Activated CD4-positive, alpha-beta T cell treated with anti-CD3 and anti-CD28 coated beads, Interleukin-2, amount 50 U/mL, for 24 hours (primary cell): ENCODE measurements at places on chromosomes 5 and 9.

DNA sequence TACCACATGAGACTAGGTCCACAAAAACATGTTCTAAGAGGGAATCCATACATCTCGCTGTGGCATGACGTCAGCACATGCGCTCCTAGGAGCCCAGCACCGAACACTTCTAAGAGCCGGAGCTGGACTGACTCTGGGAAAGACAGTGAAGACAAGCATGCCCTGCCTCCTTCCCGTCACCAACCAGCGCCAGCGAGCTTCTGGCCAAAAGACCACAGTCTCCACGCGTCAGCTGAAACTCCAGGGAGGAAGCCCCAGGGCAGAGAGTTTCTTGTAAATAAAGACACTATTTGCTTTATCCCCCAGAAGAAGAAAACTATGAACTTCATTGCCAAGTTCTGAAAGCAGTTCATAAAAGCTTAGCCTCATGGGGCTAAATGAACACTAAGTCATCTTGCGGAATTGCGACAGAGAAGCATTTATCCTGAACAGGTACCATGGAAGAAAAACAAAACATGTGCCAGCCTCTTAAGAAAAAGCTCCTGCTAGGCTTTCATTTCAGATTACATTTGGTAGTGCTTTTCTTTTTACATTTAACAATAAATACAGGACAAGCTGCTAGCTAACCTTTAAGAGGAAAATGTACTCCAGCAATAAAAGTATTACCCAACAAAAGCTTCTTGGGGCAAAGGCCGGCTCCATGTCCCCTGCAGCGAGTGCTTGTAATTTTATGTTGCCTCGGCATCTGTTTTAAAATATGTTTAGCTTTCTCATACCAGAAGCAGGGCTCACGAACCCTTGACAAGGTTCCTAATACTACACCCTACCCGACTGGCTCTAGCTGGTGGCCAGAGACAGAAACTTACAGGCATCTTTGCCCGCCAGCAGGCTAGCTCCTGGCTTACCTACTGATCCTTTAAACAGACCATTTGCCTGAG is 96.5 kb downstream of the PRRT1B start:
- no peak for DNase-seq

DNA sequence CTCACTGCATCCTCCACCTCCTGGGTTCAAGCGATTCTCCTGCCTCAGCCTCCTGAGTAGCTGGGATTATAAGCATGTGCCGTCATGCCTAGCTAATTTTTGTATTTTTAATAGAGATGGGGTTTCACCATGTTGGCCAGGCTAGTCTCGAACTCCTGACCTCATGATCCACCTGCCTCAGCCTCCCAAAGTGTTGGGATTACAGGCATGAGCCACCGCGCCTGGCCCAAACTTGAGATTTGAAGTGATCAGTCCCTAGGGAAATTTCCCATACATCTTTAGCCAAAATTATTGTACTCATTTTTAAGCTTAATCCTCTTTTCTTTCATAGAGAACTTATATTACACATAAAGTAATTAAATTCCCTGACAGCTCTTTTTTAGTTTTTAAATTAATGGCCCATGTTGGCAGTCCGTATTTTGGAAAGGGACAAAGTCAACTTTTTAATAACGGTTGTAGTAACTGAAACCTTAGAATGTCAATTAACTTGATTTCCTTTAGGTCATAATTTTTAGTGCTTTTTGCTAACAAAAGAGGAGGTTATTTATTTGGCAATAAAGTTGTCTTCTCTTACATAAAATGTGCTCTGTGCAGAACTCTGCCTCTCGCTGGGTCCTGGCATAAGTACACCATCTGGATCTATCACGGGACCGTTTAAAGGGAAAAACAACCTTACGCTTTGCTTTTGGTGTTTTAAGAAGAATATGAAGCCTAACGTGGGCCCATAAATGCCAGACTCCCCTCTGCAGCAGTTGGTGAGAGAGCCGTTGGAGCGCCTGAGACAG is 142.3 kb upstream of the OTULINL start:
- no peak for DNase-seq

DNA sequence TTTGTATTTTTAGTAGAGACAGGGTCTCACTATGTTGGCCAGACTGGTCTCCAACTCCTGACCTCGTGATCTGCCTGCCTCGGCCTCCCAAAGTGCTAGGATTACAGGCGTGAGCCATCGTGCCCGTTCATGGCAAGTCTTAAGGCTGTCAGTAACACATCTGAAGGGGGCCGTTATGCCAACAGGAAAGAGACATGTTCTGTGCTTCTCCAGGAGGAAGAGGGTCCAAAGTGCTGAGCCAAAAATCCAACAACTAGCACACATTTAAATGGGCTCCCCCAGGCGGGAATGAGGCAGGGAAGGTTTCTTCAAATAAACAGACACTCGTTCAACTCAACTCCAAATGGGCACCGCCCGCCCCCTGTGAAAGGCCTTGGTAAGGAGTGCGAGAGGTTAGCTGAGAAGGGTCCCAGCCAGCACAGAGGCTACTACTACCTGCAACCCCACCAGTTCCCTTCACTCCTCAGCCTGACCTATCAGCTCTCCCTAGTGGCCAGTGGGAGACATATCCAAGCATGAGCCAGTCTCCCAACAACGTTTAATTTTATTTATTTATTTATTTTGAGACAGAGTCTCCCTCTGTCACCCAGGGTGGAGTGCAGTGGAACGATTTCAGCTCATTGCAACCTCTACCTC is 84.1 kb upstream of the DMRT1 start:
- no peak for DNase-seq

DNA sequence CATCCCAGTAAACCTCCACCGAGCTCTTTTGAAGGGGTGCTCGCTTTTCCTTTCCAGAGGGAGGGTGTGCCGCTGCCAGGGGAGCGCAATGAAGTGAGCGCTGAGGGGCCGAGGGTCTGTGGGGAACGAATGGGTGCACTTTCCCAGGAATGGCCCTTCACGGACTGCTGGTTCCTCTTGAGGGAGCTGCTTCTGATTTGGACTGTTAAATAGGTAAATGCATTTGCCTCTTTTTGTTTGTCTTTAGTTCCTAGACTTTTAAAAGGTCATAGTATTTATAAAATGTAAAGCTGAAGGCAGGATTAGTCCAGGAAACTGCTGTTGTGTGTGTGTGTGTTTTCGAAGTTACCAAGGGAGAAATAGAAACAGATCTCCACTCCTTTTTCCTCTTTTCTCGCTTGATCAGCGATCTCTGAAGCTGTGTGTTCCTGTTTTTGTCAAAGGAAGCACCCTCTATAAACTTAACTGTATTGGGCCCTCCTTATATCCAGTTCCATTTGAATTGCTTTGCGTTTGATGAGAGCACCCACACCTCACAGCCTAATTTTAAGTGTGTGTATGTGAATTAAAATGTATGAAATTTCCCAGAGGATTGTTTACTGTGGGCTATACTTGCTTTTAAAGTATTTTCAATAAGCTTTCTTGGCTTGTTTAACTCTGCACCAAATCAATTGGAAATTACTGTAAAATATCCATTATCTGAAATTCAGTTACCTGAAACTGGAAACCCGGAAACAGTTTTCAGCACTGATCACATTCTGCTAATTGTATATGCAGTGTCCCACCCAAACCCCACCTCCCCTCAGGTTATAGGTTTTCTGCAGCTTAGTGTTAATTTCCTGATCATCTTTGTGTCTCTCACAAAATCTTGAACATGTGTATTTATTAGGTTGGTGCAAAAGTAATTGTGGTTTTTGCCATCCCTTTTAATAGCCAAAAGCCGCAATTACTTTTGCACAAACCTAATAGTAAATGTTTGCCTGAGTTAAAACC is 966 bp downstream of the SNX2 start:
- DNase-seq: no peak

- no peak for DNase-seq
These were observed 94.9 kb upstream of the RANBP3L start for GRCh38 chr5:36396640-36397039.
